ENCODE measurements at places on chromosomes 7 and 10. TPM values are rescaled to one million over a fixed set of nuclear protein-coding genes. Genes with fewer than 3 reads are reported as not detected.

The NUTM2A gene
- total RNA-seq: 2.5 TPM

DNA sequence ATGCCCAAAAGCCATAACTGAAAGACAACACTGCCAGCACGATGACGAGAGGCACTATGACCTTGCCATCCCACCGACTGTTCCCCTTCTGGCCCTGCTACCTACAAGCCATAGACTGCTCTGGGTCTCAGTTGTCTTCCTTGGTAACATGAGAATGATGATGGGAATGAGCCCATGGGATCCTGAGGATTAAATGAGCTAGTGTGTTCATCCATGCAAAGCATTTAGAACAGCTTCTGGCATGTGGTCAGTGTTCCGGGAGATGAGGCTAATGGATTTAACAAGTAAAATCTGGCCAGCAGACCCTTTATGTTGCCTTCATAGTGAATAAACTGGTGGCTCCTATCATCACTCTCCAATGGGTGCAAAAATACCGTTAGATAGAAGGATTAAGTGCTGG lies 62.4 kb upstream of the WDR11 start:
- no peak for DNase-seq

GRCh38 chr10:85811405-85811804 lies 555.2 kb downstream of the GRID1 start:
- no peak for DNase-seq

DNA sequence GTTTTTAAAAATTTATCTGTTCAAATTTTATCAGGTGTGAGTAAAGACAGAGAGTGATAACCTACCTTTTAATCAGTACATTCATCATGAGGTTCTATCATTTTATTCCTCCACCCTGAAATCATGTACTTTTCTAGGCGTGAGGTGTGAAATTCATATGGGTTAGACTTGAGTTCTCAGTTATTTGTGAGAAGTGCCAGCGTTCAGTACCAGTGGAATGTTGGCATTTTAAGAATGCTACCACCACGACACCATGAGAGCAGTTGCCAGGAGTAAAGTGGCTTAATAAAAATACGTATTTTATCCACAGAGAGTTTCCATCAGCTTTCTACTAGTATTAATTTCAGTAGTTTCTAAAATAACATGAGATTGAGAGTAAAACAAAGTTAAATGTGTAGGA lies 104.1 kb upstream of the FERD3L start:
- DNase-seq: no peak

GRCh38 chr7:51731075-51731474 lies 414.5 kb upstream of the COBL start:
- no peak for DNase-seq

The HOXA7 gene
- not detected for total RNA-seq

DNA sequence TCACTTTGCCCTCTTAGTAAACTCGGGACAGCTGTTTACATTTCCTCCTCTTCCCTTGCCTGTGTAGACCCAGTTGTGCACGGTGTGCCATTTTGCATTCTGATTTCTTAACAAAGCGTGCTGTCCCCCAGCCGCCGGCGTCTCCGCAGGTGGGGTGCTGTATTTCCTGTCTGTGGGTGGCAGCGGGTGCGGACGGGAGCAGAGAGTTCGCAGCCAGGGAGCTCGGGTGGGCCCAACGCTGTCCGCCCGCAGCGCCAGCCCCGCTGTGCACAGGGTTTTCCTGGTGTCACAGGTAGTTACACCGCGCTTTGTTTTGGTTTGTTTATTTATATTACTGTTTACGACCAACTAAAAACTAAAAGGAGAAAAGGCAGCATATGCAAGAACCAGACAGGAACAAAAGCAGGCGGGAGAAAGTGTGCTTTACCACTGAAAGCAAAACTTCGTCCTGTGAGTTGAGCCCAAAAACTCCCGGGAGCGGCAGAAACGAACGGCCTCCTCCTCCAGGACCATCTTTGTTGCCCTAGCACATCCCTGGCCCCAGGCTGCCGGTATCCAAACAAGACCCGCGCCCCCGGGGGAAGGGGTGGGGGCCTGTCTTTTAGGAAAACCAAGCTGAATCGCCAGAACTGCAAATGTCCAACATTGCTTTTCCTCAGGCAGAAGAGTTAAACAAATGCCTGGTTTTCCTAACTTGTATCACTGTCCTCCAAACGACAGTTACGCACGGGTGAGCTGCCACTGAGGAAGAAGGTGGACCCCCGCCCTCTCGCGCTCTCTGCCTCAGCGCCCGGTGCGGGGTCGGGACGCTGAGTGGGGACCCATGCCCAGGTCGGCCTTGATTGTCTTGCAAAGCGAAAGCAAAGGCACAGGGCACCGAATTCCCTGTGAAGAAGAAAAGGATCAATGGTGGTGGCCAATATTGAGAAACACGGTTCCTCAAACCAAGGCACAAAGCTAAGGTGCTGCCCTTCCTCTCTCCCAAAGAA lies 45.9 kb upstream of the DRGX start:
- no peak for DNase-seq

GRCh38 chr10:45075826-45076380 lies 75.2 kb downstream of the ZNF22 start:
- no peak for DNase-seq

- no peak for DNase-seq
Measured at GRCh38 chr7:119963654-119964053, 309.3 kb upstream of the KCND2 start.
